ENCODE measurements at places on chromosomes 12 and 14. TPM values are rescaled to one million over a fixed set of nuclear protein-coding genes. Genes with fewer than 3 reads are reported as not detected.

The COX8C gene
- not detected for total RNA-seq

The NPAS3 gene
- total RNA-seq, result 0.79 TPM

The NRIP2 gene
- not detected for total RNA-seq

The GPRC5A gene
- total RNA-seq, result 42.1 TPM

The ADAMTS20 gene
- not detected for total RNA-seq

The LUM gene
- total RNA-seq, result not detected

The TSHR gene
- total RNA-seq, result not detected

The RERG gene
- 16.5 TPM for total RNA-seq

The KCNK13 gene
- not detected for total RNA-seq

The XRCC3 gene
- total RNA-seq, result 9.4 TPM

The TCL1B gene
- not detected for total RNA-seq

The PROX2 gene
- total RNA-seq, result not detected

The TEX52 gene
- not detected for total RNA-seq

The MMP17 gene
- 5.4 TPM for total RNA-seq

The CPNE8 gene
- total RNA-seq, result 17.0 TPM

The ARMH4 gene
- total RNA-seq, result not detected

The SERPINA6 gene
- total RNA-seq, result not detected

The KERA gene
- total RNA-seq, result not detected

The TTC9 gene
- total RNA-seq, result 0.37 TPM

The CCDC38 gene
- not detected for total RNA-seq

The CIROP gene
- not detected for total RNA-seq

The RNF212B gene
- total RNA-seq, result not detected

The VRTN gene
- total RNA-seq, result not detected

The APOF gene
- not detected for total RNA-seq

The PRKD1 gene
- 7.9 TPM for total RNA-seq

The SRGAP1 gene
- 65.0 TPM for total RNA-seq

The DPF3 gene
- total RNA-seq, result 2.1 TPM

The PTPN21 gene
- total RNA-seq, result 15.7 TPM

The NGB gene
- not detected for total RNA-seq

The CLEC4A gene
- total RNA-seq, result 0.79 TPM

The FAM181A gene
- total RNA-seq, result not detected

The KRT82 gene
- total RNA-seq, result not detected

The ANG gene
- 1.7 TPM for total RNA-seq

The LRRK2 gene
- 4.5 TPM for total RNA-seq

The TEAD4 gene
- total RNA-seq, result 33.8 TPM

The BIN2 gene
- not detected for total RNA-seq

The DDN gene
- total RNA-seq, result 0.28 TPM

The PIWIL1 gene
- total RNA-seq, result not detected

The TFCP2 gene
- total RNA-seq, result 31.5 TPM

The ZBTB25 gene
- total RNA-seq, result 15.3 TPM

The IKBIP gene
- total RNA-seq, result 29.2 TPM

The BRMS1L gene
- total RNA-seq, result 10.8 TPM

The SLC10A1 gene
- total RNA-seq, result not detected

The TMEM30B gene
- total RNA-seq, result 0.22 TPM

The RBMS2 gene
- total RNA-seq, result 34.9 TPM

The KRT79 gene
- not detected for total RNA-seq

The COL2A1 gene
- total RNA-seq, result not detected

The FAM216A gene
- 25.8 TPM for total RNA-seq

The AKAP5 gene
- 0.14 TPM for total RNA-seq

The OVCH1 gene
- 1.9 TPM for total RNA-seq

The TAS2R13 gene
- 0.68 TPM for total RNA-seq

The FAIM2 gene
- not detected for total RNA-seq

The NTS gene
- total RNA-seq, result not detected

The IKZF4 gene
- 3.4 TPM for total RNA-seq

The PLA2G1B gene
- total RNA-seq, result not detected

The TMEM63C gene
- 5.1 TPM for total RNA-seq

The FZD10 gene
- total RNA-seq, result 0.15 TPM

Data from MCF 10A (cell line).